Kidney (tissue), 22 donors: ENCODE measurements at places on chromosomes 16 and 17. TPM values are rescaled to one million over a fixed set of nuclear protein-coding genes. Genes with fewer than 3 reads are reported as not detected.

- H3K27ac ChIP-seq, result peak overlapping the region; percentile 89
- peak overlapping the region; percentile 91 for H3K4me3 ChIP-seq
These were observed 172.8 kb upstream of the ZNF267 start for GRCh38 chr16:31700530-31701388.

Gene SMG6
- total RNA-seq, result 37.3 TPM

DNA sequence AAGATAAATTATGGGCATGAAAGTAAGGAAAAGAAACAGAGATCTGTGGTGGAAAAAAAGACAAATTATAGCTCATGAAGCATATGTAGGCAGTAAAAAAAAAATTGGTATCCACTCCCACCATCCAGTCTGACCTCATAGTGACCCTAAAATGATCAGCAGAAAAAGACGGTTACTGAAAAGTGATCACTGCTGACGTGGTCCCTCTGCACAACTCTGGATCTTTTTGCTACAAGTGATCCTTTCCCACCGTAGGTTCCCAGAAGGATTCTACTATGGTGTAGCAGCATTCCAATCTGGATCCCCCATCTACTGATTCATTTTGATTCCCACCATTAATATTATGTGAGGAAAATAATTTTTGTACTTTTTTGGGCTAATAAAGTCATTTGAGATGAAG is 10.9 kb upstream of the CHST6 start:
- H3K27ac ChIP-seq, result no peak overlapping the region
- no peaks in the 10 kb centered on the region for H3K4me1 ChIP-seq
- no peak for DNase-seq
- no peaks in the 10 kb centered on the region for H3K27me3 ChIP-seq

Gene DNAI2
- total RNA-seq, result 0.22 TPM

Gene KRTAP2-1
- not detected for total RNA-seq

Gene RBL2
- 67.9 TPM for total RNA-seq

GRCh38 chr16:84315422-84315821 is 20.7 kb downstream of the WFDC1 start:
- no peak overlapping the region for H3K4me3 ChIP-seq
- no peak for DNase-seq
- no peaks in the 10 kb centered on the region for H3K4me1 ChIP-seq
- no peaks in the 10 kb centered on the region for H3K36me3 ChIP-seq
- no peak overlapping the region for H3K27ac ChIP-seq

- no peaks in the 10 kb centered on the region for H3K4me1 ChIP-seq
- H3K4me3 ChIP-seq, result peak overlapping the region; percentile 42
- H3K36me3 ChIP-seq, result no peaks in the 10 kb centered on the region
- H3K27me3 ChIP-seq, result no peaks in the 10 kb centered on the region
- no peak for DNase-seq
These were observed 40.1 kb downstream of the ZNF276 start for GRCh38 chr16:89761304-89761922.

Gene EVI2B
- 16.5 TPM for total RNA-seq

GRCh38 chr16:74500907-74501306 is 79.6 kb upstream of the CLEC18B start:
- H3K27ac ChIP-seq, result no peak overlapping the region
- no peaks in the 10 kb centered on the region for H3K4me1 ChIP-seq

GRCh38 chr16:74999609-75000480 is 1.0 kb downstream of the ZNRF1 start:
- peak; percentile 61 for DNase-seq
- peak overlapping the region; percentile 65 for H3K4me3 ChIP-seq
- peak overlapping the region; percentile 47 for H3K27ac ChIP-seq
- no peaks in the 10 kb centered on the region for H3K36me3 ChIP-seq
- no peaks in the 10 kb centered on the region for H3K4me1 ChIP-seq
- no peaks in the 10 kb centered on the region for H3K27me3 ChIP-seq

GRCh38 chr17:64032081-64032480 is 11.6 kb upstream of the ICAM2 start:
- H3K27ac ChIP-seq, result no peak overlapping the region
- no peaks in the 10 kb centered on the region for H3K4me1 ChIP-seq
- no peaks in the 10 kb centered on the region for H3K36me3 ChIP-seq
- H3K4me3 ChIP-seq, result no peak overlapping the region

- no peak overlapping the region for H3K27ac ChIP-seq
- no peaks in the 10 kb centered on the region for H3K4me1 ChIP-seq
- H3K4me3 ChIP-seq, result no peak overlapping the region
- H3K36me3 ChIP-seq, result no peaks in the 10 kb centered on the region
- DNase-seq, result peak; percentile 70
These were observed 20.7 kb upstream of the NAGS start for GRCh38 chr17:43983515-43984411.

DNA sequence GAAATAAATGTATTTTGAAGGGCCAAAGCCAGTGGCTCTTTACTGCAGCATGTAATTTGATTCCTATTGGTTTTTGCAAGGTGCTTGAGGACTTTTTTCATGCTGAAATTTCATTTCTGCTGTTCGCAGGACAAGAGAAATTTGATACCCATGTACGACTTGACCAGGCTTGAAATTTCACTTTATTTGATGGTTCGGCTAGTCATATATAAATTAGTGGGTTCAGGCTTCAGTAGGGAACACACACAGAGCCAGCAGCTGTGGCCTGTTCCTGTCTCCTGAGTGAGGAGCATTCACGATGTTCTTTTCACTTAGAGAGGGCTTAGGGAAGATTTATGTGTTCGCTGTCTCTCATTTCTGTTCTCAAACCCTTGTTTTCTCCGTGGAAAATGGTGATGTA is 258.4 kb upstream of the CACNG5 start:
- H3K27me3 ChIP-seq, result no peaks in the 10 kb centered on the region
- peaks cover 30% of the 10 kb centered on the region for H3K4me1 ChIP-seq
- H3K27ac ChIP-seq, result no peak overlapping the region
- DNase-seq, result peak; percentile 75
- H3K36me3 ChIP-seq, result no peaks in the 10 kb centered on the region
- no peak overlapping the region for H3K4me3 ChIP-seq

Gene SLC6A4
- total RNA-seq, result 0.94 TPM

Gene TIMP2
- 172 TPM for total RNA-seq

GRCh38 chr16:80570106-80570478 is 29.3 kb downstream of the DYNLRB2 start:
- H3K36me3 ChIP-seq, result no peaks in the 10 kb centered on the region
- no peaks in the 10 kb centered on the region for H3K4me1 ChIP-seq
- H3K27ac ChIP-seq, result no peak overlapping the region

- no peak for DNase-seq
- no peaks in the 10 kb centered on the region for H3K4me1 ChIP-seq
- no peak overlapping the region for H3K4me3 ChIP-seq
- no peak overlapping the region for H3K27ac ChIP-seq
- no peaks in the 10 kb centered on the region for H3K36me3 ChIP-seq
- H3K27me3 ChIP-seq, result peaks cover 21% of the 10 kb centered on the region
These were observed 4.5 kb downstream of the NPTX1 start for GRCh38 chr17:80471922-80472321.

- peaks cover 10% of the 10 kb centered on the region for H3K4me1 ChIP-seq
- no peaks in the 10 kb centered on the region for H3K27me3 ChIP-seq
- DNase-seq, result no peak
- no peak overlapping the region for H3K4me3 ChIP-seq
These were observed 21.3 kb downstream of the B9D1 start for GRCh38 chr17:19341211-19341631.

Gene CCL1
- not detected for total RNA-seq

DNA sequence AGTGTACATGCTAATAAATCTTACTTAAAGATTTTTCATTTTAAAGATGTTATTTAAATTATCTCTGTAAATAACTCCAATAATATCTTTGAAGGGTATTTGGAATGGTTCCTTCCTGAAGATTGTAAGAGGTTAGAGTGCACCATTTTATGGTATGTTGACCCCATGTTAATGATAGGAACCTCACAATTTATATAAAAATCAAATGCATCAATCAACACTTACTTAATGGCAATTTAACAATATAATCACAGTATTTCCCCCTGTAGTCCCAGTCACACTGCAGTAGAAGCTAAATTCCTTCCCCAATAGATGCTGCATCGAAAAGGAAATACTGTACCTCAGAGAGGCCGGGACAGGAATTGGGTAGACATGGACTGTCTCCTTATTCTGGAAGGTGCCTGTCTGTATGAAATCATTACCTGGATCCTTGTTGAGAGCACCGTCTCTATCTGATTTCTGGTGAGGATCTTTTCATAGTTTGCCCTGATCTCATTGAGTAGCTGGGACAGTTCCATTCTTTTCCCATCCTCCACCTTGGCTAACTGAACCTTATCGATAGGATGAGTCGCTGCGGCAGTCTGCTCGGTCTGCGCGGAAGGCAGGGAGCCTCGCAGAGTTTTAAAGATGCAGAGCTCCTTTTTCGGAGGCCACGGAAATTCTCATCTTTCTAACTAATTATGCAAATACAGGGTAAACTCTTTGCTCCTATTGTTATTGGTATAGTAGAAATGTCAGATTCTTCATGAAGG is at the start of gene KRT222:
TSS of gene KRT222 (minus strand) at position 596 of the 752 bp plus-strand sequence. CDS start at position 518, 78 bp downstream.
- H3K4me3 ChIP-seq, result peak within 1 kb of the TSS; percentile 63
- H3K27me3 ChIP-seq, result peaks cover 3% of the 10 kb centered on the region
- no peaks in the 10 kb centered on the region for H3K4me1 ChIP-seq
- no peak for DNase-seq

Gene SPHK1
- total RNA-seq, result 10.4 TPM

- peaks cover 6% of the 10 kb centered on the region for H3K4me1 ChIP-seq
- H3K4me3 ChIP-seq, result no peak overlapping the region
- no peaks in the 10 kb centered on the region for H3K36me3 ChIP-seq
- no peak overlapping the region for H3K27ac ChIP-seq
- no peak for DNase-seq
- no peaks in the 10 kb centered on the region for H3K27me3 ChIP-seq
These were observed 55.4 kb downstream of the SDK2 start for GRCh38 chr17:73588891-73589290.

- no peaks in the 10 kb centered on the region for H3K4me1 ChIP-seq
- H3K36me3 ChIP-seq, result no peaks in the 10 kb centered on the region
- no peak overlapping the region for H3K4me3 ChIP-seq
- DNase-seq, result no peak
These were observed 27.2 kb upstream of the TMEM220 start for GRCh38 chr17:10757067-10757466.

DNA sequence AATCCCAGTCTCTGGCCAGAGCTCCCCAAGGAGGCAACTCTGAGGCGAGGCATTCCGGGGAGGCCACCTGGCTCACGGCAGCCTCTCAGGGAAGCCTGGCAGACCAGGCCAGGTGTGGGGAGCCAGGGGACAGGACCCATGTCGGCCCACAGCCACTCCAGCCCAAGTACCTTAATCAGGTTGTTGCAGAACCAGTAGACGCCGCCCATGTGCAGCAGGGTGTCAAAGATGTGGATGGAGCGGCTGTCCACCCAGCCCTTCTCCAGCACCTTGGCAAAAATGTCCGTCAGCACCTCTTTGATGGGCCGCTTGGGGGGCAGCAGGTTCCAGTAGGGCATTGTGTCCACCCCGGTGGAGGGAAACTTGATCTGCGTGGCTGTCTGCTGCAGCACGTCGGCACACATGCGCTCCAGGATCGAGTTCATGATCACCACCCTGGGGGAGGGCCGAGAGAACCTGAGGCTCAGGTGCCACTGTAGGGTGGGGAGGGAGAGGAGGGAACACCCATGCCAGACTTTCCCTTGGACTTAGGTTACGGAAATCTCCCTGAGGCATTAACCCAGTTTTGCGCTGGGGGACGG is 7.8 kb downstream of the CSF3 start:
- H3K36me3 ChIP-seq, result peaks cover 9% of the 10 kb centered on the region
- H3K27me3 ChIP-seq, result no peaks in the 10 kb centered on the region
- DNase-seq, result no peak
- H3K4me1 ChIP-seq, result peaks cover 7% of the 10 kb centered on the region

Gene GTF3C1
- 59.0 TPM for total RNA-seq

DNA sequence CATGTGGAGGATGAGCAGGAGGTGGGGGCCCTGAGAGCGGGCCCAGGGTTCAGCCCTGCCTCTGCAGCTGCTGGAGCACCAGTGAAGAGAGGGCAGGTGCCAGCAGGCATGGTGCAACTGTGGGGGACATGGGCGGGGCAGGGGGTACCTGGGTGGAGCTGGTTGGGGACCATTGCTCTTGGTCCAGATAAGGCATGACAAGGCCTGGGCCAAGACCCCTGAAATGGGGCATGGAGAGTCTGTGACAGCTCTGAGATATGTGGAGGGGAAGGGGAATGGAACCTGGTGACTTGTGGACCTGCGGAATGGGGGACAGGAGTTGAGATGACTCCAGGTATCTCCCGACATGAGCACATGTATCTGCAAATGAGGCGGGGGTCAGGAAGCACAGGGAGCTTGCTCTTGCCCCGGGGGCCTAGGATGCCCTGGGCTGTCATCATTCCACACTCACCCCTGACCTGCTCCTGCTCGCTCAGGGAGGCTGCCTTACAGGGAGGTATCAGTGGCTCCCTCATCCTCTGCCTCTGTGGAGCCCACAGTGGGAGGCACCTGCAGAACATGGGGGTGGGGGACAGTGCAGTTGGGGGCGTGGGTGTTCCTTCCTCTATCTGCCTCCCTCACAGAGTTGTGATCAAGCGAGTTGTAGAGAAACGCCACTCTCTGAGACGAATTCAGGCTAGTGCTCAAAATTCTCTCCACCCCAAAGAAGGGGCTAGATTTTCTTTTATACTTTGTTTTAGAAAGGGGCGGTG is 40.2 kb downstream of the TMEM235 start:
- H3K27ac ChIP-seq, result no peak overlapping the region
- DNase-seq, result no peak
- H3K4me3 ChIP-seq, result no peak overlapping the region
- H3K27me3 ChIP-seq, result no peaks in the 10 kb centered on the region

DNA sequence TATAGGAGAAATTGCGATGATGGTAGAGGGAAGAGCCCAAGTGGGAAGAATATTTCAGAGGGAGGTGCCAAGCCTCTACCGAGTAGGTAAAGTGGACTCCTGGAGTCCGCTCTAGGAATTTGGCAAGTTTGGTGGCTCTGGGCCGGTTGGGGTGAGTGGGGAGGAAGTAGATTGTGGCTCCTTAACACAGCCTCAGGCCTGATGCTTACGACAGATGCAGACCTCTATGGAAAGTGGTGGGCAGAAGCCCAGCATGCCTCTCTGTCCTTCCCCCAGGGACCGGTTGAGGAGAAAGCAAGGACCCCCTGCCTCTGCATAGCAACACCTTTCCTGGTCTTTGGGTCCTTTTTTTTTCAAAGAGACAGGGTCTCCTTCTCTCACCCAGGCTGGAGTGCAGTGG is 55.9 kb upstream of the SIAH1 start:
- no peaks in the 10 kb centered on the region for H3K27me3 ChIP-seq
- H3K4me1 ChIP-seq, result no peaks in the 10 kb centered on the region
- no peaks in the 10 kb centered on the region for H3K36me3 ChIP-seq
- H3K4me3 ChIP-seq, result no peak overlapping the region

- no peaks in the 10 kb centered on the region for H3K4me1 ChIP-seq
- no peak overlapping the region for H3K27ac ChIP-seq
These were observed 3.0 kb downstream of the MRPL38 start for GRCh38 chr17:75901727-75902126.

DNA sequence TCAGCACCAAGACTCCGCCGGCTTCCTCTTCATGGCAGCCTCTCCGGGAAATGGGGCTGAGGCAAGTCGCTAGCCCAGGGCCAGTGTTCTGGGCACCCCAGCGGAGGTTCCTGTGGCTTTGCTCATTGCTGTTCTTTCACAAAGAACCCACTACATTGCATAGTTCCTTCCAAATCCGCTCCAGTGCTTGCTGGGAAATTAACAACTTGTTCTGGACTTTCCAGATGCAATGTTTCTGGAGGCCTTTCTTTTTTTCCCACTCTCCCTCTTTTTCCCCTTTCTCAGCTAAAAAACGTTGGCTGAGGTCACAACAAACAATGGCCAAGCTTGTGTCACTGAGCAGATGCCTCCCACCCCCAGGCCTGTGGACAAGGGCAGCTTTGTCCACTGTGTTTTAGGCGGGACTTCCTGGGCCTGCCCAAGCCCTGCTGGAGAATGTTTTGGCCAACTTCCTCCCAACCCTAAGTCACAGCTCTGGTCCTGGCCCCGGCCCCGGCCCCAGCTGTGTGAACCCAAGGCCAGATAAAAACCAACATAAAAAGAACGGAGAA is 131.5 kb upstream of the RCVRN start:
- no peaks in the 10 kb centered on the region for H3K36me3 ChIP-seq
- no peak for DNase-seq
- no peaks in the 10 kb centered on the region for H3K4me1 ChIP-seq
- H3K4me3 ChIP-seq, result no peak overlapping the region
- no peaks in the 10 kb centered on the region for H3K27me3 ChIP-seq
- no peak overlapping the region for H3K27ac ChIP-seq
